Effector memory CD4-positive, alpha-beta T cell (primary cell): ENCODE measurements at places on chromosomes 7 and 10.

GRCh38 chr10:122113161-122113944 lies 124.4 kb downstream of the TACC2 start:
- DNase-seq: no peak

- DNase-seq: no peak
Measured at GRCh38 chr7:12127455-12127854, 83.6 kb upstream of the TMEM106B start.

DNA sequence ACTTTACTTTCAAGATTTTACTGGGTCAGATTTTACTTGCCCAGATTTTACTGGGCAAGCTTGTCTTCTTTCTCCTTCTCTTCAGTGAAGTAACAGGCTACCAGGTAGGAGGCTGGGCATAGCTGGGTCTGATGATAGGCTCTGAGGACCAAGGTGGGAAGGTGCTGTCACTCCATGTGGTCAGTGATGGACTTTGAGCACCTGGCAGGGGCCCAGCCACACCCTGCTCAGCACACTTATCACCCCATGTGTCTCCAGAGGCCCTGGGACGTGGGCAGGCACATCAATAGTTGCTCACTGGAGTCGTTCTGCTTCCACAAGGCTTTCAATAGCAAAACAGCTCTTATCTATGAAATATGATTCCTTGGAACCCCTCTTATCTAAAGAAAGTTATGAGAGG lies 70.5 kb upstream of the GPR26 start:
- no peak for DNase-seq

DNA sequence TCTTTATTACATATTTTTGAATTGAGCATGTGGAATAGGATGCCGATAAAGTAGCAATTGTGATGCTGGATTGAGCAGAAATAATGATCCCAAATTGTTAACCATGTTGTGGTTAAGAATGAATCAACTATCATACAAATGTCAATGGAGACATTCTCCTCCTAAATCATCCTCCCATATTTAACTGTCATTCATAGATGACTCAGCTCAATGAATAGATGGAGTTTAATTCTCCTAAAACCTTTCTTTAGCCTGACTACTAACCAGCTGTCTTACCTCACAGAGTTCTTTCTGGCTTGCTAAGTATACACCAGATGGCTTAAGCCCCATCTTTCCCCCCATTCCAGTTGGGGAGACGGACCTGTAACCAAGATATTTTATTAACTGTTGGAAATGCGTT lies 23.4 kb upstream of the NPS start:
- no peak for DNase-seq

DNA sequence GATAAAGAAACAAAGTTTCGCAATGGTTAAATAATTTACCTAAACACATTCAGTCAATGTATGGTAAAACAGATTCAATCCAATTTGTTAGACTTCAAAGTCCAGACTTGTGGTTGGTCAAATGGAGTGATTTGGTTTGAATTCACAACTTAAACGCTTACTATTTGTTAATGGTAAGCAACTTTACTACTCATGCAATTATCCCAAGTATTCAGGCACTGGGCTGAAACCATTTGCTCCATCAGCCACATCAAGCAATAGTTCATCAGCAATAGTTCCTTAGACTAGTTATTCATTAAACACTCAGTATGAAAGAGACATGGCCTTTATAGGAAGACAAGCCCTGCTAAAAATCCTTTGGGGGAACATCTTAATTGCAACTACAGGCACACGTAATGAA lies 253.0 kb downstream of the AGMO start:
- DNase-seq: no peak

GRCh38 chr10:47361293-47361692 lies 13.1 kb downstream of the RBP3 start:
- no peak for DNase-seq

- DNase-seq: no peak
Measured at GRCh38 chr7:365593-365992, 75.6 kb downstream of the FOXL3 start.
